ENCODE measurements at places on chromosomes 2 and 18.
A peak's percentile ranks its signal among the peaks of the same experiment; 100 is the strongest.

GRCh38 chr2:112174383-112174782 is 36.2 kb downstream of the FBLN7 start:
- DNase-seq: no peak

DNA sequence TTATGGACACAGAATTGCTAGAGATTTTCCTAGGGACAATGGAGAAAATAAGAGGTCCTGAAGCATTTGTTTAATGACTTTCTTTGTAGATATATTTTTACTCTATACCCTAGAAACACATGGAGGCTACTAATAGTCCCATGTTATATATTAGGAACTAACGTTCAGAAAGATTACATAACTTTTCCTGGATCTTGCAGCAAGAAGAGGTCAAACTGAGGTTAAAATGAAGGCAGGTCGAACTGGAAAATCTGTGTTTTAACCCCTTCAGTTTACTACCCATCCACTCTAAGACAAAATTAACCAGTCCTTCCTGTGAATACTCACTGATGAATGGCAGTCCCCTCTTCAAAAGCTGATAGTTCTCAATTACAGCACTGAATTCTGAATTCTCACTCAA is 1415.8 kb upstream of the CELF4 start:
- no peak for DNase-seq

DNA sequence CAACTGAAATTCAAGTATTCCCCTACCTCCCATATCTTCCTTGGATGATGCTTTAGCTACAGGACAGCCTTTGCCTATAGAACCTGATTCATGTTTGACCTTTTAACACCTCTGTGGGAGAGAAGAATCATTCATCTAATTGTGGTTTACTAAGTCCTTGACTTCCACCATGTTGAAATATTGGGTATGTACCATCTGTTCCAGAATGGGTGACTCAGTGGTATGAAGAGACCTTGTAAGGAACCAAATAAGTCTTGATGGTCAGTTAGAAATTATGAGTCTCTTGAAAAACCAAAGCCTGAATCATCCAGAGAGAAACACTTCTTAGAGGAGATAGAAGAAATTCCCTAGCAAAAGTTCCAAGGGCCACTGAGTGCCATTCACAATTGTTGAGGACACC is 27.5 kb downstream of the STAMBP start:
- no peak for DNase-seq

DNA sequence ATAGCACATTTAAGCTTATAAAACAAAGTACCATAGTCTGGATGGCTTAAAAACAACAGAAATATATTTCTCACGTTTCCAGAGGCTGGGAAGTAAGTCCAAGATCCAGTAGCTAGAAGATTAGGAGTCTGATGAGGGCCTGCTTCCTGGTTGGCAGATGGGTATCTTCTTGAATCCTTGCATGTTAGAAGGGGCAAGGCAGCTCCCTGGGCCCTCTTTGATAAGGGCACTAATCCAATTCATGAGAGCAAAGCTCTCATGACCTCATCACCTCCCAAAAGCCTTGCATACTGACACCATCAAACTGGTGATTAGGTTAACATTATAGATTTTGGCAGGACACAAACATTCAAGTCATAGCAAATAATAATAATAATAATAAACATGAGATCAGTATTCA is 146.4 kb downstream of the CCDC102B start:
- no peak for DNase-seq

GRCh38 chr18:75757951-75758350 is 330.4 kb upstream of the SMIM21 start:
- no peak for DNase-seq

DNA sequence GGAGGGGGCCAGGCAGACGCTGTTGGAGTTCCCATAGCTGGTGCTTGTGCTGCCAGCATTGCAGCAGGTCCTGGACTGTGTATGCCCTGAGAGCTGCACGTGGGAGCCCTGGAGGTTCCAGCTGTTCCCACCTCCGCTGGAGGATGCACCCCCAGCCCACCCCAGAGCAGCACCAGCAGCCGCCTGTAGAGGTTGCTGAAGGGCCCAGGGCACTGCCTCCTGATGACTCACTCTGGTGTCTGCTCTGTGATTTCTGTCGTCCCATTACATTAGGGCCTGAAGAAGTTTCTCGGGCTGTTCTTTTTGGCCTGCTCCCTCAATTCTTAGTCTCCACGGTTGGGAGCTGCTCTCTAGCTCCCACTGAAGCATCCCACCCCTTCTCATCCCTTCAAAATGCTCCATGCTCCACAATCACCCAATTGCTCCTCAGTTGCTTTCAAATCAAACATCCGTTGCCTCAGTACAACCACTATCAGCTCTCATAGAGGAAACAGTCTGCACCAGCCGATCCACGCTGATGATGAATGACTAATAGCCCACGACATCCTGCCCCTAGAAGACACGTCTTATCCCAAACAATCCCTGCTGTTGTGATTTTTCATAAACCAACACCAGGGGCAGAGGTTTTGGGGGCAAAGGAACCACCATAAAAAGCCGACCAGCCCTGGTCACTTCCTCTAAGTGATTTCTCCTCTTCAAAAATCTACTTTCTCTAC is 65.2 kb upstream of the RNF152 start:
- DNase-seq: no peak

DNA sequence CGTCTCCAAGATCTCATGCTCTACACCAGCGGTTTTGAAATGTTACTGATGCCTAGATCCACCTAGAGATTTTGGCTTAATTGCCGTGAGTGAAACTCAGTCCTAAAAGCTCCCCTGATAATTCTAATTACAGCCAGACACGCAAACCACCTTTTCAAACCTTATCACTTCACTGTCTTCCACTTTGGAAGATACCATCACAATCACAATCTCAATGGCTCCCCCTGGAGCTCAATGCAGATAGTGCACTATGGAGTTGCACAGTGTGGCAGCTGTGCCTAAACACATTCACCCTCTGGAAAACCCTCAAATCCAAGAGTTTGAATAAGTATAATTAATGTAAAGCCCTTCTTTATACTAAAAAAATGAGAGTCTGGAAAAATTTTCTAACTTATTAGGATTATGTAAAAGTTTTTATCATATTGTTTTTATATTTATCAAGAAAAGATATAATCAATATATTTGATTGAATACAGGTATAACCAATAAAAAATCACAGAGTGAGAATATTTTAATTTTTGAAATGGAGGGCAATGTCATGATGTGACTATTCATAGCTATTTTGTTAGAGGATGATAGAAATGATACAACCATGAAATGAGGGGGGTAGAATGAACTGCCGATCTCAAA is 102.9 kb upstream of the SLC8A1 start:
- peak; percentile 31 for DNase-seq

- no peak for DNase-seq
Measured at GRCh38 chr2:187612857-187613256, 58.6 kb upstream of the TFPI start.

- no peak for DNase-seq
Measured at GRCh38 chr2:43228756-43229659, 2.6 kb upstream of the ZFP36L2 start.

GRCh38 chr2:26704441-26704977 is 12.0 kb downstream of the KCNK3 start:
- DNase-seq: no peak

GRCh38 chr2:30181176-30181575 is 34.4 kb downstream of the YPEL5 start:
- no peak for DNase-seq

DNA sequence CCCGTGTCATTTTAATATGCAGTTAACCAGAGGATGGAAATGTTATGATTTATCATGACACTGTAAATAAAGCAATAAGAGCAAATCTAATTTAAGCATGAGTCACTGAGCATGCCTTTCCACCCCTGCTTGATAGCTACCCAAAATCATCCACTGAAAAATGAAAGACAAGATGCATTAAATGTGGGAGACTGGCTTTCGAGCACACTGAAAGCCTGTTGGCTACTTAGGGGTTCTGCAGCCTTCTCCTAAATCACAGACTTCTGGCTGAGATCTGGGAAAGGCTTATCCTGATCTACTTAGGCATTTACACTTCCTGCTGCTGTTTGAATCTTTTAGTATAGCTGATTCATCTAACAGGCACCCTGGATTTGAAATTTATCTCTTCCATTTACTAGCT is 778.3 kb upstream of the CDH7 start:
- no peak for DNase-seq

DNA sequence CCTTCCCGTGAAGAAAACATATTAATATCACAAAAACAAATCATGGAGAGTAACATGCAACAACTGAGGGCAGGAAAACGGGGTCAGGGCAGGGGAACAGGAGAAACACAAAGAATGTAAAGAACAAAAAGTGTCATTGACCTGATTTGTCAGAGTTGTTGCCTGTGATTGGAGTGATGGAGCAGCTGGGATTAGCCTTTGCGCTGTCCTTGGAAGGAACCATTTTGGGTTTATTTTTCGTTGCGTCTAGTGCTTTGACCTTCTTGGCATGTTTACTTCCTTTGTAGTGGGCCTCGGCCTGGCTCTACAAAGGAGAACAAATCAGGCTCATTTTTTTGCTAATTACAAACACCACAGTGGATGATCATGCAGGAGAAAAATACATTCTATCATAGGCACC is 218.5 kb upstream of the SESTD1 start:
- DNase-seq: no peak

DNA sequence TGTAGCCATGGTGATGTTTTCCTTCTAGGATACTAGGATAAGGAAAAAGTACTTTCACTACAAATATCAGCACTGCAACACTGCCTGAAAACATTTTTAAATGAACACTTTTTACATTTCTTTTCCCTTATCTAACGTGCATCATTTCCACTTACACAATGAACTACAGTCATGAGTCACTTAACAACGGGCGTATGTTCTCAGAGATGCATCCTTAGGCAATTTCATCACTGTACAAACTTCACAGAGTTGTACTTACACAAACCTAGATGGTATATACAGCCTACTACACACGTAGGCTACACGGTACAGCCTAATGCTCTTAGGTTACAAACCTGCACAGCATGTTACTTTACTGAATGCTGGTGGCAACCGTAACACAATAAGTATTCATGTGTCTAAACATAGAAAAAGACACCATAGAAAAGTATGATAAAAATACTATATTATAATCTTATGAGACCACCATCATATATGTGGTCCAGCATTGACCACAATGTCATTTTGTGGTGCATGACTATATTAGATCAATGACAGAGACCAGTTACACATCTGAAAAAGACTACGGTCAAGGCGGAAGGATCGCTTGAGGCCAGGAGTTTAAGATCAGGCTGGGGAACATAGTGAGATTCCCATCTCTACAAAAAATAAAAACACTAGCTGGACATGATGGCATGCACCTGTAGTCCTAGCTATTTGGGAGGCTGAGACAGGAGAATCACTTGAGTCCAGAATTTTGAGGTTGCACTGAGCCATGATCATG is 39.8 kb downstream of the WDR33 start:
- no peak for DNase-seq

- no peak for DNase-seq
Measured at GRCh38 chr18:49020621-49021021, 69.9 kb upstream of the SMAD7 start.

GRCh38 chr2:160469621-160470204 is 23.9 kb downstream of the RBMS1 start:
- no peak for DNase-seq

DNA sequence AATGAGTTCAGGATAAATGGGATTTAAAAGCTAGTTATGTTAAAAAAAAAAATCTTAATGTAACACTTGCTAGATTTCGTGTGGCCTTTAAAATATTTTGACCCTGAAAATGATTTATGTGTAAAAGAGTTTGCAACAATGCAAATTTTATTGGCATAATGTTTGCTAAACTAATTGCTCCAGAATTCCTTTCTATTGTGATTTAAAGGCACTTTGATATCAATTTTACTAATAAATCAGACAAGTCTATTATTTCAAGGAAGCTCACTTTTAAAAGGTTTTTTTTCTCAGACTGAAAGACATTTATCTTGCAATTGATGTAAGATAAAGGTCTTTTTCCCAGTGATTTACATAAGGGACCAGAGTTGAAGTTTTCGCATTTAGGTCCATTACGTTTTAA is 17.5 kb downstream of the AP1S3 start:
- no peak for DNase-seq

GRCh38 chr18:62558015-62558663 is 35.3 kb downstream of the ZCCHC2 start:
- DNase-seq: no peak

DNA sequence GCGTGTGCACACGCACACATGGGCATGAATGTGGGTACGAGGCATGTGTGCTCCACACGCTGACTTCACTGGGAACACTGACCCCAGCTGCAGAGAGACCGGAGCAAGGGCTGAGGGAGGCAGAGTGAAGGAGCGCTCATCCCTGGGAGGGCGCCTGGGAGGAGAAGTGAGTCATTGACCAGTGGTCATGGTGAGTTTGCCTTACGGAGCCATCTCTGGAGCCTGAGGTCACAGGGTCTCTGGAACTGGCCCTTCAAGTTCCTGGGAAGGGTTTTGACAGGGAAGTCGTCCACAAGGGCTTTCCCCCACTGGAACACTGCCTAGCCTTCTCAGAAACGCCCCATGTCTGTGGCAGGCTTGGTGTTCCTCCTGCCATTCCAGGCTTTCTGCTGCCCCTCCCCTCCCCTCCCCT is 14.3 kb upstream of the TMEM185B start:
- no peak for DNase-seq

DNA sequence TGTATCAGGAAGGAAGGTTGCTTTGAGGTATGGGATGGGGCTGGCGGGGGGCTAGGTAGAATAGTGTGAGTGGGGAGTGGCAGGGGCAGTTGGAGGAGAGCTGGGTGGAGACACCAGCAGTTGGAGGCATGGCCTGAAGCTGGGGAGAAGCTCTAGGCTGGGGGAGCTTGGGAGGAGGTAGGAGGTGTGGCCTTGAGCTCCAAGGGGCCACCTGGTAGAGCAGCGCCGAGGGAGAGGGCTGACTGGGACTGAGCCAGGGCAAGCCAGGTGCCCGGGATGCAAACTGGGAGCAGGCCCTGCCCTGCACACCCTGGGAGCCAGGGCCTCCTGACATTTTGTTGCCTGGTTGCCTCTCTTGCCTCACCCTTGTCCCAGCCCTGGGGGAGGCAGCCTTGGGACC is 33.1 kb upstream of the PDIA6 start:
- DNase-seq: no peak

DNA sequence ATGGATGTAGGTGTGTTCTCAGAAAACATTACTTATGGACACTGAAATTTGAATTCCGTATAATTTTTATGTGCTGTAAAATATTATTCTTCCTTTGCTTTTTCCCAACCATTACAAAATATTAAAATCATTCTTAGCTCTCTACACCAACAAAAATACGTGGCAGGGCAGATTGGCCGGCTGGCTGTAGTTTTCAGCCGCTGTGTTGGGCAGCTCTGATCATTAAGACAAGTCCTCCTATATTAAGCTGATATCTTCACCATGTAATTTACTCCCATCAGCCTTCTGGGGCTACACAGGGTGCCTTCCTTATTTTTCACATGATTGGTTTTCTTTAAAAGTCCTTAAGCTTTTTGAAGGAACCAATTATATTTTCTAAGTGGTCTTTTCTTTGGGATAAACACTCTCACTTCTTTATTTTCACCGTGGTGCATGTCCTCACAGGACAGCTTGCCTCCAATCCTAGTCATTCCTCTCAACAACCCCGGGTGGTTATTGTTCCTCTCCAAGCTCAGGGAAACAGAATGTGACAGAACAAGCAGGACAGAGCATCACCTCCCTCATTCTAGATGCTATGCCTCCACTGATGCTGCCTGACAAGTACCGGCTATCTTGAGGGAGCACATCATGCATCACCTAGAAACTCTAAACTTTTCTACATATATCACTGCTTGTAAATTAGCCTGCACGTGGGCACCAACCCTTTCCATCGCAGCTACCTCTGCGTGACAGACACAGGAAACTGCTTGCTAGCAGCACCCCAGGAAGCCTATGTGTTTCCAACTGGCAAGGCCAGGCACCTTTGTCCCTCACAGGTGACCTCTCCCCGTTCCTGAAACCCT is 362.3 kb downstream of the MYCN start:
- no peak for DNase-seq

- no peak for DNase-seq
Measured at GRCh38 chr18:35634323-35634722, 52.8 kb downstream of the GALNT1 start.
